Esophagus muscularis mucosa (tissue), 4 donors: ENCODE measurements at places on chromosomes 1 and 21. TPM values are rescaled to one million over a fixed set of nuclear protein-coding genes. Genes with fewer than 3 reads are reported as not detected.

DNA sequence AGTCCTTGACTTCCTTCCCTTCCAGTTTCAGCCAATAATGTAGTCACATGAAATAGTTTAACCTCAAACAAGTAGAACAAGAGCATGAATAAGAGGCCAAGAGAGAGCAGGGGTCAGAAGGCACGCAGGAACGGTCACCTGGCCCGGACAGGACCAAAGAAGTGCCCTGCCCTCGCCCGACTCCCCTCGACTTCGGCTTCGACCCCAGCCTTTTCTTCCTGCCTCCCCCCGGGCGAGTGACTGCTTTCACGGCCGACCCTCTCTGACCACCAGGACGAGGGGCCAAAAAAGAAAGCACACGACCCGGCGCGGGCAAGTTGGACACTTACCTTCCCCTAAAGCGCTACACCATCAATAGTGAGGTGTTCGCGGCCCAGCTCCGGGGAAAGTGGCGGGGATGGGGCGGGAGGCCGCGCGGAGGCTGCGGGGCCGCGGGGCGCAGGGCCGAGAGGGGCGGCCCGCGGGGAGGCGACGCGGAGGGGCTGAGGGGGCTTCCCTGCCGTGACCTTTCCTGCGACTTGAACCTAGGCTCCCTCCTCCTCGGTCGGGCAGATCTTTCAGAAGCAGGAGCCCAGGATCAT is 519 bp downstream of the RERE start:
- no peak for DNase-seq

Gene TCEA3
- total RNA-seq, result 24.1 TPM

Gene ETV3L
- not detected for total RNA-seq

DNA sequence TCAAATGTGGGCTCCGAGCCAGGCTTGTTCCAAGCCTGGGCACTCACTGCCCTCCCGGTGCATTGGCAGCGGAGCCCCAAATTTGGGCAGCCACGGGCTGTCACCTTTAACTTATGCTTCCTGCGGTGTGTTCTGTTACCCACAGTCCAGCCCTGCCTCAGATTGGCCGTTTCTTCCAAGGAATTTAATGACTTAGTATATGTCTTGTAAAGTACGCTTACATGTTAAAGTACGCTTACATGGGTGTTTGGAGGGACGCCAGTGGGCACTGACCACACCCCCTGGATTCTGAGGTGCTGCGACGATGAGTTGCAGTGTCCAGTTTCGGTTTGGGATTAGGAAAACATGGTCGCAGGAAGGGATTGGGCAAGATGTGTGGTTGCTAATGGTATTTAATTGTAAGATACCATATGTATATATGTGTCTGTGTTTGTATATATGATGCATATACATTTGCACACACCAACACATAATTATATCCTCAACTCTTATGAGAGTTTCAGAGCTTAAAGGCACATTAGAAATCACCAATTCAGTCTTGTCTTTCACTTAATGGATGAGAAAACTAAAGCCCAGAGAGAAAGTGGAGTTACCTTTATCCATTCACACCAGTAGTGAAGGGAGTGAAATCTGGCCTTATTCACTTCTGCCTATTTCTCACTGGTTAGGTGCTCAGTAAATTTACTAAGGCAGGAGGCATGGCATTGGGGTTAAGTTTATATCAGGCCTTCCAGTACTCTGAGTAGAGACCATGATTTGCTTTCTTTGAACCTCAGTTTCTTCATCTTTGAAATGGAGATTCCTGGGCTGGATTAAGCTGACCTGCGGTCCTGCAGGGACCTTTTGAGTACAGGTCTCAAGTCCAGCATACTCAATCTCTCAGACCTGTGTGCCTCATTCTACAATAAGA is 1.0 kb downstream of the SMYD2 start:
- no peak for DNase-seq

DNA sequence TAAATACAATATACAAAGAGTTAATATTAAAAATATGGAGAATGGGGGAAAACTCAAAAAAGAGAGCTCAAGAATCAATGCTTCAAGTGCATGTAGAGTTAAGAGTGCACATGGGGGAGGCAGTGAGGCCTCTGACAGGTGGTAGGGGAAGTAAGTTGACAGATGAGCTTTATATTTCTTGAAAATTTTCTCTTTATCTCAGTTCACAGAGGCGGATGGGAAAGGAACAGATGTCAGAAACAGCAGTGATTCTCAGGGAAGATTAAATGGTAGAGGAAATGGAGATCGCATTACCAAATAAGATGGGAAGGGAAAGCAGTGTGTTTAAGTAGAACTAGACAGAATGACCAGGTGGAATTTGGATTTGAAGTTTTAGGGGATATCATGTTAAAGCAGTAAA is 200.1 kb upstream of the C1orf105 start:
- DNase-seq, result no peak

GRCh38 chr1:62993844-62994243 is 209.9 kb downstream of the ATG4C start:
- no peak for DNase-seq

DNA sequence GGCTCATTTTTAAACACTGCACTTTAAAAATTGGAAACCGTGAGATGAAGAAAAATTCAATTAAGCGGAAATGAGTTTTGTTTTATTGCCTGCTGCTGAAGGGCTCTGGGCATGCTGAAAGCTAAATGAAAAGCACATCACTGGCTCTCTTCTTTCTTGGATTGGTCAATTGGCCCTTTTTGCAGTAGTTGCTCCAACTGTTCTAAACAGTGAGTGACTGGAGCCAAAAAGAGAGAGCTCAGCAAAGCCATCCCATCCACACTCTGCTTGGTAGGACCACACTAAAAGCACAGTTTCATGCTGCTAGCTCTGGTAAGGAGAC is 48.1 kb downstream of the LHX4 start:
- no peak for DNase-seq
